AG10803 (cell line): ENCODE measurements at places on chromosomes 12 and 14.

DNA sequence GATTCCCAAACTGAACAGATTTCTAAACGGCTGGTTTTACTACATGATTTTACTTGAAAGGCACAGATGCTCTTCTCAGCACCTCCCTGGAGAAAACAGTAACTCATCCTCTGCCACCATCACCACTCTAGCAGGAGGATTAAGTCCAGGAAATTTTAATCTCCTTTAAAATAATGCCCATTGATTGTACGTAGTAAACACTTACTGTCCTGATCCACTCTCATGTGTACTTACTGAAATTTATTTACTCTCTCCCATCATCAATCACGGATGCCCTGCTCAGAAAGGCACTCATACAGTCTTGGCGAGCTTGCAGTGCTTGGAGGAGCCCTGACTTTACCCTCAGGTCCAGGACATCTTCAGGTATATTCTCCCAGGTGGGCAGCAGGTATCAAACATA lies 239.8 kb upstream of the EGLN3 start:
- no peak for DNase-seq

GRCh38 chr14:23301969-23302289 lies 730 bp downstream of the PPP1R3E start:
- DNase-seq = no peak

GRCh38 chr12:54723379-54724256 lies 75.5 kb upstream of the DCD start:
- peak; percentile 1 for DNase-seq

- DNase-seq = no peak
Observed at GRCh38 chr12:121568518-121568917, 12.3 kb downstream of the KDM2B start.

- DNase-seq = no peak
Observed at GRCh38 chr14:105793836-105794235, 267.5 kb downstream of the TMEM121 start.

- no peak for DNase-seq
Observed at GRCh38 chr14:24207104-24207551, 1.6 kb downstream of the TSSK4 start.

DNA sequence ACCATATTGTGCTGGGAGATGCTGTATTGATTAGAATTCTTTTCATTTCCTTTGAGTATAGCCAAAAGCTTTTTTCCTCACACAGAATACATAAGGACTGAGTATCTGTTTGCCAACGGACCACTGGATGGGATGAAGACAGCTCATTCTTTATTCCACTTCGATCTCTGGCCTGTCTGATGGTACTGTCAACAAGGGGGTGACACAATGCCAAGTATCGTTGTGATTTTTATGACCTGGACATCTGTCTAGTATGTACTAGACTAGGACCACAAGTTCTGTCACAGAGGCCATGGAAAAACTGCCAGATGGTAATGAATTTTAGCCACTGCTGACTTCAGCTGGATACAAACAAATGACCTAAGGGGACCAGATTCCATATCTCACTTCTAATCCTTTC lies 502.7 kb downstream of the SOX5 start:
- no peak for DNase-seq

GRCh38 chr14:98900798-98901197 lies 371.2 kb downstream of the BCL11B start:
- peak; percentile 3 for DNase-seq

GRCh38 chr14:73394317-73394716 lies 64.0 kb downstream of the NUMB start:
- no peak for DNase-seq
